ENCODE measurements at places on chromosomes 6 and 20. TPM values are rescaled to one million over a fixed set of nuclear protein-coding genes. Genes with fewer than 3 reads are reported as not detected.

DNA sequence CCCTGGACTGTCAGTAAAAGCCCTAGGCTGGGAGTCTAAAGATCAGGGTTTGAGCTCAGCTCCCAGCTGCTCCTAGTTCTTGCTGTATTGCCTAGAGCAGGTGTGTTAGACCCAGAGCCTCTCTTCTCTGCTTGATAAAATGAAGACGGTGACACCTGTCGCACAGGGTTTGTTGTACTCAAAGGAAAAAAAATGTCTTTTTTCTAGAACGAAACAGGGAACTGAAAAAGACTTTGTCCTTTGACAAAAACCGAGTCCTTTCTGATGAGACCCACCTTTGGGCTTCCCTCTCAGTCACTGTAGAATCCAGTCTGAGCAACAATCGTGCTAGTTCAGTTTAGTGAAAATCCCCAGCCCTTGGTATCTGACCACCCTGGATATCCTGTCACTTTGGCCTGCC is 102.1 kb upstream of the LAMP5 start:
- no peaks in the 10 kb centered on the region for H3K36me3 ChIP-seq
- no peak overlapping the region for H3K27ac ChIP-seq
- no peaks in the 10 kb centered on the region for H3K27me3 ChIP-seq
- no peak for DNase-seq
- peaks cover 3% of the 10 kb centered on the region for H3K4me1 ChIP-seq

DNA sequence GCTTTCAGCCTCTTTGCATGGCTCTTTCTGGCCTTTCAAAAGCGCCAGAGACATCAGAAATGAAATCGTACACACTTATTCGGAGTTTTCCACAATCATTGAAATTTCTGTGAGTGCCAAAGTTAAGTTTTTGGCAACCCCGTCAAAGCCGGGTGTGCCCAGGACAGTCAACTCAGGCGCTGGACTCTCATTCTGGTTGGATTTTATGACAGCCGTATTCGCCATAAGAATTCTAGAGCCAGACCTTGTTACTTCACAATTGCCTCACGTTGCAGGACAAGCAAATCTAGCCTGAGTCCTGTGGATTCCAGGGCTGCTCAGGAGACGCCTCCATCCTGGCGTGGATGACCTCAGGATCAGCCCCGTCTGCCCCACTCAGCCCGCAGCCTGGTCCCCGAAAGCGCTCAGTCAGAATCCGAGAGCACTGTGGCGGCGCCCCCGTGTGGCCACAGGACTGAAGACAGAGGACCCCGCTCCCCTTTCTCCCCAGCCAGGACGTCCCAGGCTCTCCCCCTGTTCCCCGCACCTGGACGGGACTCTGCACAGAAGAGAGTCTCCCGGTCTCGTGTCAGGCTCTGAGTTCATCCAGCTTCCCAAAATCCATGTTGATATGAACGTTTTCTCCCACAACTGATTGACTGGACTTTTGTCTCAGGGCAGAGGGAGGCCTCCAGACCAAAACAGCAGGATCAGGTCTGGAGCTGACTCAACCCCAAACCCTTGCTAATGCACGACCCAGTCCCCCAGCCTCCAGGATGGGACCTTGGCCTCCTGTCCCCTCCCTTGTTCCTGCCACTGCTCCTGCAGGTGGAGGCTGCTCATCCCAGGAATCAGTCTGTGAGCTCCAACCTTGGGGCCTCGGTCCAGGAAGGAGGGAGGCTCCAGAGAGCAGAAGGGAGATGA is 38.2 kb downstream of the MICA start:
- no peak overlapping the region for H3K27ac ChIP-seq
- peaks cover 10% of the 10 kb centered on the region for H3K27me3 ChIP-seq
- peaks cover 3% of the 10 kb centered on the region for H3K4me1 ChIP-seq
- DNase-seq = peak; percentile 91
- H3K36me3 ChIP-seq = no peaks in the 10 kb centered on the region
- H3K4me3 ChIP-seq = no peak overlapping the region

DNA sequence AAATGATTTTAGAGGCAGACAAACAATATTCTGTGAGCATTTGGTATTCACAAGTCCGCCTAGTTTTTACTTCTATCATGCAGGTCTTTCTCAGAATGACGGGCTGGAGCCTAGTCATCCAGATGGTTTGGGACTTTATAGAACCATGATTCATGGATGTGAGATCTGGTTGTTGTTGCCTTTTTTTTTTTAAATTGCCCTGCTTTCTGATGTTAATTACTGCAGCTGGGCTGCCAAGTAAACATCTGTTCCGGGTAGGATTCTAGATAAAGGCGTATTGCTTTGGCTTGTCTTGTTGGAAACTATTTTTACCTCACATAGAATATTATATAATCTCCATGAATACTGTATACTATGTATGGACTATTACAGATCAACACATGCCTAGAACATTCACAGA is 58.1 kb downstream of the RNF217 start:
- H3K36me3 ChIP-seq = no peaks in the 10 kb centered on the region
- no peak for DNase-seq
- peaks cover 9% of the 10 kb centered on the region for H3K4me1 ChIP-seq
- H3K27me3 ChIP-seq = no peaks in the 10 kb centered on the region
- H3K27ac ChIP-seq = no peak overlapping the region
- H3K4me3 ChIP-seq = no peak overlapping the region

DNA sequence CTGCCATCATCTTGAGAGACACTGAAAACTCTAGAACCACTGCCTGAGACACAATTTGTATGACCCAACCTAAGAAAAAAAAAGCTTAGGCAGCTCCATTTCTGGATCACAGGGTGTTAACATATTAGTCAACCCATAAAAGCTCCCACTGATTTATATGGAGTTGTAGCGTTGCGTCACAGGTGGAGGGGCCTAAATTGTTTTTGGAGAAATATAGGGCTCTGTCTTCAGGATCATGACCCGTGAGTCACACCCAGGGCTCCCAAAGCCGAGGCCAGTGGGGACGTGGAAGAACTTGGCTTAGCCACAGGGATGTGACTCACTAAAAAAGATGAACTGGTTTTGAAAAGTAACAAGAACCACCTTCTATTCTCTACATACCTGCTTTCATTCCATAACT is 116.5 kb upstream of the BMP2 start:
- no peak for DNase-seq
- H3K27me3 ChIP-seq = no peaks in the 10 kb centered on the region
- no peak overlapping the region for H3K4me3 ChIP-seq
- no peak overlapping the region for H3K27ac ChIP-seq

GRCh38 chr6:119501798-119502483 is 152.4 kb upstream of the MAN1A1 start:
- H3K4me3 ChIP-seq = no peak overlapping the region
- no peaks in the 10 kb centered on the region for H3K4me1 ChIP-seq
- no peak for DNase-seq
- H3K36me3 ChIP-seq = no peaks in the 10 kb centered on the region
- no peaks in the 10 kb centered on the region for H3K27me3 ChIP-seq

GRCh38 chr6:28969129-28969528 is 36.0 kb downstream of the ZNF311 start:
- DNase-seq = no peak
- no peak overlapping the region for H3K4me3 ChIP-seq
- no peaks in the 10 kb centered on the region for H3K4me1 ChIP-seq
- H3K36me3 ChIP-seq = no peaks in the 10 kb centered on the region
- H3K27ac ChIP-seq = no peak overlapping the region

- no peaks in the 10 kb centered on the region for H3K27me3 ChIP-seq
- H3K4me3 ChIP-seq = no peak overlapping the region
- H3K4me1 ChIP-seq = peaks cover 19% of the 10 kb centered on the region
Measured at GRCh38 chr6:166516251-166516884, 70.1 kb downstream of the RAMACL start.

DNA sequence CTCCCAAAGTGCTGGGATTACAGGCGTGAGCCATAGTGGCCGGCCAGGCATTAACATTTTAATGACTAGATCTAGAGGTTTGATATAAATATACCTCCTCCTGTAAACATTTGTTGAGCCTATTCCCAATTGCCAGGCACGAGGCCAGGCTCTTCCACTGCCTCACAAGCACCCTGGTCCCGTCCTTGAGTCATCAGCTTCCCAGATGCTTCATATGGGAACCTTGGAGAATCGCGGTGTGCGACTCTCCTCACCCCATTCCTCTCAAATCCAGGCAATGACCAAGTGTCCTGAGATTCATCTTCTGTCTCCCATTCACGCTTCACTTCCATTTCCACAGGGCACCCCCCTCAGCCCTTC is 35.9 kb upstream of the PIM1 start:
- H3K4me1 ChIP-seq = peaks cover 35% of the 10 kb centered on the region
- DNase-seq = no peak
- H3K4me3 ChIP-seq = no peak overlapping the region
- no peaks in the 10 kb centered on the region for H3K27me3 ChIP-seq
- no peak overlapping the region for H3K27ac ChIP-seq

DNA sequence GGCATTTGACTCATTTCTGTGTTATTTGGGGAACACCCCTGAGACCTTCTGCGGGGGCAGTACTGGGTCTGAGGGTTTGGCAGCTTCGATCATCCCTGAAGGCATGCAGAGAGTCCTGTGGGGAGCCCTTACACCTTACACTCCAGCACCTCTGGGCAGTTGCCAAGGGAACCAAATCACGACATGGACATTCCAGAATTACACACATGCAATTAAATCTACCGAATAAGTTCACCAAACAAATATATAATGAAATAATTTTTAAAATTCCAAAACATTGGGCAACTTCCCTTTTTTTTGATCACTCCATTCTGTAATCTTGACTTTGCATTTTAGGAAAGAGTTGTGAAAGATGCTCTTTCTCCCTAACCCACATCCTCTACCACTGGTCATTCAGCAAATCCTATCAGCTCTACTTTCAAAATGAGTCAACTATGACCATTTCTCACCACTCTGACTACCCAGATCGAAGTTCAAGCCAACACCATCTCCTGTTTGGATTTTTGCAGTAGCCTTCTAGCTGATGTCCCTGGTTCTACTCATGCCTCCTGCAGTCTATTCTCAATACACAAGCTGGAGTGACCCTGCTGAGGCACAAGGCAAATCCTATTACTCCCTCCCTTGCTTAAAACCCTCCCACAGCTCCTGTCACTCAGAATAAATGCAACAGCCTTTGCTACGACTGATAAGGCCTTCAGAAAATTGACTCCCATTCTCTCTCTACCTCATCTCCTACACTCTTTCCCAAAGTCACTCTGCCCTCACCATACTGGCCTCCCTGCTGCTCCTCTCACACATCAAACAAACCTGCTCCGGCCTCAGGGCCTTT is 533.3 kb downstream of the HACE1 start:
- no peaks in the 10 kb centered on the region for H3K4me1 ChIP-seq
- peak; percentile 34 for DNase-seq
- no peak overlapping the region for H3K27ac ChIP-seq
- H3K4me3 ChIP-seq = no peak overlapping the region

- H3K27me3 ChIP-seq = no peaks in the 10 kb centered on the region
- H3K27ac ChIP-seq = no peak overlapping the region
- no peak for DNase-seq
- no peaks in the 10 kb centered on the region for H3K36me3 ChIP-seq
Measured at GRCh38 chr6:116352515-116353471, 18.0 kb upstream of the DSE start.

DNA sequence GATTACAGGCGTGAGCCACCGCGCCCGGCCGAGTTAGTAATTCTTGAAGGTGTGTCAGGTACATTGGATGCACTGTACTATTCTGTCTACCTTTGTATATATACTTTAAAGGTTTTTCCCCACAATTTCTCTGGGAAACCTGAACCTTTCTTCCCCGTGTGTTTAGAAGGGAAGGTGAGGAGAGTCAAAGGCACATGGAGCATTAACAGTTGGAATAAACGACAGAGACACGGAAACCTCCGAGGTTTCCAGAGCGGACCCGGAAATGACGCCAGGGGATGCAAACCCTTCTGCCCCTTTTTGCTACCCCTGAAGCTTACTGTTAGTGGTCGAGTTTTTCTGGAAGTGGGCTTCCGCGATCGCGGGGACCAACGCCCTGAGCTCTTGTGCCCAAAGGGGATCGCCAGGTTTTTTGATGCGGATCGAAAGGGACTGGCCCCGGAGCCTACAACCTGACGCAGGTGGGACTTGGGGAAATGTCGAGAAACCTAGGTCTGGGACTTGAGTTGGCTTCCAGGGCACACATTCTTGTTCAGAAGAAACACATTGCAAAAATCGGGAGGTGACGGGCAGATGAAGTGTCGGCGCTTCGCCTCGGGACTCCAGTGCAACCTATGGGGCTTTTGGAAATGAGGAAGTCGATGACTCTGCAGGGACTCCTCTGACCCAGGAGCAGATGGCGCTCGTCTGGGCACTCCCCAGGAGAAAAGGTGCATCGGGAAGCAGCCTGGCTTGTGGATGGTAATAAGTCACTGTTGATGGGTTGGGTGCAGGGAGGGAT is 218.2 kb downstream of the OR2B2 start:
- no peaks in the 10 kb centered on the region for H3K36me3 ChIP-seq
- H3K27me3 ChIP-seq = no peaks in the 10 kb centered on the region
- DNase-seq = peak; percentile 62
- H3K27ac ChIP-seq = no peak overlapping the region

DNA sequence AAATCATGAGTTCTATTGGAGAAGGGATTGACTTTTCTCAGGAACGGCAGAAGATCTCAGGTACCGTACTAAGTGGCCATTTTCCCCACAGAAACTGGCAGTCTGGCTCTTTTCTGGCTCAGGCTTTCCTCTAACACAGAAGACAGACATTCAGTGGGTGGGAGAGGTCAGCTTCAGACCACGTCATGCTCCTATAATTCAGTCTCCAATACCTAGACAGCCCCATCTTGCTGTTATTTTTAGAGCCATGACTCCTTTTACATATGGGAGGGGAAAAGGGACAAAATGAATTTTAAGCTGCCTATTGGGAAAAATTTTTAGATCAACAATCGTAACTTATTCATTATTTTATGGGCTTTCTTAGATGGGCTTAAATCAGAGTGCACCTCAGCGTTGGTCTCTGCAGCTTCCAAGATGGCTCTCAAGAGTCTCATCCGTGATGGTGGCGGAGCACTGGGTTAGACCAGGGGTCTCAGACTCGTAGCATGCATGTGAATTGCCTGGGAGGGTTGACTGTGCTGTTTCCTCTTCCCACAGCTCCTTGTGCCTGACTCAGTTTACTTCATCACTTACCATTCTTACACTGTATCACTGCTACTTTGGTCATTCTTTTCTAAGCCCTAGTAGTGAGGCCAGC is 86.9 kb downstream of the TCP11 start:
- DNase-seq = no peak
- H3K27ac ChIP-seq = no peak overlapping the region
- H3K4me1 ChIP-seq = peaks cover 31% of the 10 kb centered on the region
- no peaks in the 10 kb centered on the region for H3K36me3 ChIP-seq
- H3K4me3 ChIP-seq = no peak overlapping the region
- H3K27me3 ChIP-seq = no peaks in the 10 kb centered on the region

GRCh38 chr6:158629367-158630221 is 14.9 kb downstream of the DYNLT1 start:
- H3K27ac ChIP-seq = no peak overlapping the region
- no peak overlapping the region for H3K4me3 ChIP-seq
- no peaks in the 10 kb centered on the region for H3K36me3 ChIP-seq

Gene HSPA1L
- total RNA-seq = 1.2 TPM

Gene CTAGE9
- not detected for total RNA-seq

Gene OR2B3
- total RNA-seq = not detected

Gene KCNK15
- 0.21 TPM for total RNA-seq

Gene TGM3
- total RNA-seq = 0.31 TPM

All from neural progenitor cell (in vitro differentiated cells).